ENCODE measurements at places on chromosomes 4 and X. TPM values are rescaled to one million over a fixed set of nuclear protein-coding genes. Genes with fewer than 3 reads are reported as not detected.

DNA sequence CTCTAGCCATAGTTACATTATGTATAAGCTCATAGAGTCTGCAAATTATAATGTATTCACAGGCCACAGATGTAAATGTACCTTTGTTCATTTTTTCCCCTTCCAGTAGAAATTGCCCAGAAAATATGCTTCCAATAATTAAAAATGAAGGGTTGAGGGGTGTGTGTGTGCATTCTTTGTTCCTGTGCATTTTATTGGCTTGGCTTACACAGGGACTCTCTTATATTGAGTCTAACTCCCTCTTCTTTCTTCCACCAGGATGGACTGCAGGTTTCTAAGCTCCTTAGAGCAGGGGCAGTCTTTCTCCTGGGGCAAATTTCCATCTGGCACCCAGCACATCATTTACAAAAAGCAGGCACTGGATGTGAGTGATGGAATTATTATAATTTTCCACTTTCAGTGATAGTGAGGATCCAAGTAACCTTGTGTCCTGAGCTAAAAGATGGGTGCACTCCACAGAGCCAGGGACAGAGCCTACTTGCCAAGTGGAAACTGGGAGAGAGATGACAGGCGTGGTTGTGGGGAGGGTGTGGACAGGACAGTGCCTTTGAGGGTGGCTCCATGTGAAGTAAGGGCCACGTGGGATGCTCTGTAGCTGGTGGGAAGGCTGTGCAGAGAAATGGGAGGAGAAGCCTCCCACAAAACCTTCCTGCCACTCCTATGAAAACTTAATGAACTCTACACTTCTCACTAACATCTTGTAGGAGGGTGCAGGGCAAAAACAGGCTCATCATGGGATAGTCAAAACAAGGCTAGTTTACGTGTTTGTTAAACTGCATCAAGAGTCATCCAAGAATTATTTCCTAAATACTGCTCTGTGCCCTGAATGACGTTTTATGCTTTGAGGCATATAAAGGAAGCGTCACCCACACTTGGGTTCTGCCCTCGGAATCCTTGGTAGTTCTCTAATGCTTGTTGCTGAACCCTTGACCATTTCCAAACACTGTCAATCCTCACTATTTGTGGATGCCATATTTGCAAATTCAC is 16.0 kb downstream of the IGFBP7 start:
- no peak overlapping the region for H3K27ac ChIP-seq
- no peaks in the 10 kb centered on the region for H3K36me3 ChIP-seq
- H3K27me3 ChIP-seq: no peaks in the 10 kb centered on the region
- H3K4me1 ChIP-seq: peaks cover 38% of the 10 kb centered on the region
- no peak overlapping the region for H3K4me3 ChIP-seq
- DNase-seq: no peak

DNA sequence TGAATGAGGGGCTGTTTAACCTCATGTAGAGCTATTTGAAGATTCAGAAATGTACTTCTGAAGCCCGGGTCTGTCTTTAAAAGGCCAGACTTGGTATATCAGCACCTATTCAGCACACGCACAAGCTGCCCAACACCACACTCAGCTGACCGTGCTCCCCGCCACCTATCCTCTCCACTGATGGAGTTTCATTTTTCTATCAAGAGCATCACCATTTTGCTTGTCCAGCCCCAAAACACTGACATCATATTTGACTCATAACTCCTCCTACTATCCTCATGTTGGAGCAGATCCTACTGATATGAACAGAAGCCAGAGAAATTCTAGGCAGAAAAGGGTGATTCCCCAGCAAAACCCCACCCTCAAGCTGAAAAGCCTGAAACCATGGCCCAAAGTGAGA is 100.3 kb downstream of the SORBS2 start:
- H3K27ac ChIP-seq: no peak overlapping the region
- DNase-seq: no peak
- peaks cover 14% of the 10 kb centered on the region for H3K4me1 ChIP-seq

- H3K36me3 ChIP-seq: no peaks in the 10 kb centered on the region
- no peak overlapping the region for H3K4me3 ChIP-seq
- H3K27me3 ChIP-seq: peaks cover 61% of the 10 kb centered on the region
- no peaks in the 10 kb centered on the region for H3K4me1 ChIP-seq
- H3K27ac ChIP-seq: no peak overlapping the region
Measured at GRCh38 chr4:604131-604530, 21.2 kb upstream of the PDE6B start.

GRCh38 chr4:166318810-166319525 is 445.9 kb downstream of the TLL1 start:
- no peaks in the 10 kb centered on the region for H3K27me3 ChIP-seq
- no peak overlapping the region for H3K4me3 ChIP-seq
- no peak for DNase-seq
- H3K36me3 ChIP-seq: no peaks in the 10 kb centered on the region
- no peaks in the 10 kb centered on the region for H3K4me1 ChIP-seq
- H3K27ac ChIP-seq: no peak overlapping the region

GRCh38 chr4:40856840-40857362 is 107.1 kb downstream of the NSUN7 start:
- H3K27ac ChIP-seq: no peak overlapping the region
- no peak overlapping the region for H3K4me3 ChIP-seq

DNA sequence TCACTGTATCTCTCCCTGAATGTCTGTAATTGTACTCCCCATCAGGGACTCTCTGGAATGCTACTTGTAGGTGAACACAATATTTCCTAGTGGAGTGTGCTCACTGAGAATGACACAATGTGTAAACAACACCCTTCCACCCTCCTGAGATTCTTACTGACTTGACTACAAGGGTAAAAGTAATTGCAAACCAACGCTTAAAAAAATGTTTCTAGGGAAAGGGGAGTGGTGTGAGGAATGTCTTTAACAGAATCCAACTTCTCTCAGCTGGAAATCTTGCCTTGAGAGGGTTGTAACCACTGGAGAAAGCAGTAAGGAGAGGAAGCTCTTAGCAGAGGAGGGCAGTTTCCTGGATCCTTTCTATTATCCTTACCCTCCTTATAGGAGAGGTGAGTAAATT is 5.1 kb upstream of the RAPGEF2 start:
- H3K4me1 ChIP-seq: peaks cover 9% of the 10 kb centered on the region
- H3K4me3 ChIP-seq: no peak overlapping the region
- H3K27me3 ChIP-seq: no peaks in the 10 kb centered on the region

Gene MAGEB1
- total RNA-seq: not detected

- DNase-seq: no peak
- no peak overlapping the region for H3K4me3 ChIP-seq
- H3K27me3 ChIP-seq: no peaks in the 10 kb centered on the region
- peak overlapping the region; percentile 47 for H3K27ac ChIP-seq
Measured at GRCh38 chr4:16860516-16860915, 37.9 kb downstream of the LDB2 start.

Gene FAM9B
- total RNA-seq: 0.16 TPM

- no peaks in the 10 kb centered on the region for H3K27me3 ChIP-seq
- H3K4me1 ChIP-seq: peaks cover 36% of the 10 kb centered on the region
- H3K36me3 ChIP-seq: no peaks in the 10 kb centered on the region
- H3K27ac ChIP-seq: no peak overlapping the region
Measured at GRCh38 chr4:10184041-10184440, 67.4 kb upstream of the WDR1 start.

GRCh38 chrX:108028854-108029253 is 16.0 kb upstream of the VSIG1 start:
- H3K4me3 ChIP-seq: no peak overlapping the region
- no peaks in the 10 kb centered on the region for H3K36me3 ChIP-seq
- H3K27me3 ChIP-seq: no peaks in the 10 kb centered on the region
- no peak for DNase-seq

DNA sequence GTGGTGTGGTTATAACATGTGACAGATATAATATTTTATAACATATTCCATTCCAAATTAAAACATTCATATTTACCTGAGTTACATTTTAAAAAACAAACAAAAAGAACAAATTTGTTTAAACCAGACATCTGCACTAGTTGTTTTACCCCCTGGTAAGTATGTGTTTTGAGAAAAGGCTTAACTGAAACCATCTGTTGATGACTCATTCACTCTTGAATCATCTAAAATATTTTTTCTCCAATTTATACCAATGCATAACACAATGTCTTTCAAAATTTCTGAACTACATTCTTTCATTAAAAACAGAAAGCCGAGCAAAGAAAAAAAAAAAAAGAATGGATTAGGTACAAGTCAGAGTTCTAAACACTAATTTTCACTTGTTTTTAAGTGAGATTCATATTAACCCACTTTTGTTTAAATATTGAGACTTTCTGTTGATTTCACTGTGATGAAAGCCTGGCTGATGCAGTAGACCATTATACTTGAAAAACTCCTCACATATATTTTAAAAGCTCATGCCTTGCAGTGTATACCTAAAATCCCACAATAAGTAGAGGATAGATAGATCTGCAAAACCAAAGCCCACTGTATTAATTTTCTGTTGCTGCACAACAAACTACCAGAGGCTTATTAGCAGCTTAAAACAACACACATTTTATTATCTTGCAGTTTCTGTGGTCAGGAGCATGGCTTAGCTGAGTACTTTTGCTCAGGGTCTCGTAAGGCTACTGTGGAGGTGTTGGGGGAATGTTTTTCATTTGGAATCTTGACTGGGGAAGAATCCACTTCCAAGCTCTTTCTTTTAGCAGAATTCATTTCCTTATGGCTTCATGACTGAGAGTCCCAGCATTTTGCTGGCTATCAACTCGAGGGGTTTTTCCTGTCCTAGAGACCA is 221.5 kb downstream of the PCDH18 start:
- no peaks in the 10 kb centered on the region for H3K4me1 ChIP-seq
- H3K36me3 ChIP-seq: no peaks in the 10 kb centered on the region
- no peak for DNase-seq
- no peaks in the 10 kb centered on the region for H3K27me3 ChIP-seq

DNA sequence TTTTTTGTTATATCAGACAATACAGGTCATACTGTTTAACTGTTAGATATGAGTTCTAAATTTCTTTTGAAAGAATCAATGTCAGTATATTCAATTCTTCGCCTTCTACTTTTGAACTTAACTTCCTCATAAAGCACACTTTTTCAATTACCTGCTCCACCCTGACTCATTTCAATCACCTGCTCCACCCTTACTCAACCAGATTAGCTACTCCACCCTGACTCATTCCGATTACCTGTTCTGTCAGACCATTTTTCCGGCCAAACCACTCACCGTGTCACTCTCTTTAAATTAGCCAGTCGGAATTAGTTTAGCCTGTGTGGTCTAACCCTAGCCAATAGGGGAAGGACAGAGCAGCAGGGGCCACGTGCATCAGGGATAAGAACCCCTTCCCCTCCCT is 751.8 kb upstream of the POU3F4 start:
- no peak overlapping the region for H3K4me3 ChIP-seq
- H3K27me3 ChIP-seq: no peaks in the 10 kb centered on the region
- no peaks in the 10 kb centered on the region for H3K4me1 ChIP-seq
- no peaks in the 10 kb centered on the region for H3K36me3 ChIP-seq
- H3K27ac ChIP-seq: no peak overlapping the region

DNA sequence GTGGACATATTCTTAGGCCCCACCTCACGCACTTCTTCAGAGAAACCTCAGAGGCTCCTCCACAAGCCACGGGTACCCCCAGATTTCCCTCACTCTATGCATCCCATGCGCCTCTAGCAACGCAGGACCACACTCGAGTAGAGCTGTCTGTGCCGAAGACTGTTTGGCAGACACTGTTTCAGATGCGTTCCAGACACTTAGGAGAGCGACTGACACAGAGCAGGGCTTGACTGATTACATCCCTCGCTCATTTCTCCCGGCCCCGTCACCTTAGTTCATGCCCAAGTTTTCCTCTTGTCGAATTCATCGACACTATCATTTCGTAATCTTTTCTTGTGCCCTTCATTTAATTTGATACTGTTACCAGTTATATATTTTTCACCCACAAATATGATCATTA is 15.0 kb downstream of the SORBS2 start:
- H3K4me1 ChIP-seq: no peaks in the 10 kb centered on the region
- DNase-seq: no peak

GRCh38 chr4:4694296-4694772 is 152.5 kb upstream of the STX18 start:
- H3K27ac ChIP-seq: no peak overlapping the region
- no peaks in the 10 kb centered on the region for H3K4me1 ChIP-seq
- no peak for DNase-seq

- H3K4me1 ChIP-seq: no peaks in the 10 kb centered on the region
- H3K36me3 ChIP-seq: no peaks in the 10 kb centered on the region
- H3K4me3 ChIP-seq: no peak overlapping the region
- H3K27me3 ChIP-seq: no peaks in the 10 kb centered on the region
- DNase-seq: no peak
Measured at GRCh38 chrX:10892621-10893225, 218.4 kb upstream of the HCCS start.

Gene APBB2
- 94.8 TPM for total RNA-seq

Gene XPNPEP2
- total RNA-seq: 2.9 TPM

- no peak for DNase-seq
- H3K4me1 ChIP-seq: peaks cover 6% of the 10 kb centered on the region
- no peak overlapping the region for H3K4me3 ChIP-seq
- no peak overlapping the region for H3K27ac ChIP-seq
Measured at GRCh38 chrX:112849016-112849415, 8.4 kb upstream of the AMOT start.

GRCh38 chr4:7166981-7167700 is 25.2 kb upstream of the SORCS2 start:
- no peak for DNase-seq
- no peaks in the 10 kb centered on the region for H3K36me3 ChIP-seq
- H3K27ac ChIP-seq: no peak overlapping the region
- no peaks in the 10 kb centered on the region for H3K4me1 ChIP-seq

Gene IL2
- total RNA-seq: not detected

- H3K27me3 ChIP-seq: no peaks in the 10 kb centered on the region
- H3K36me3 ChIP-seq: no peaks in the 10 kb centered on the region
- H3K27ac ChIP-seq: peak overlapping the region; percentile 90
Measured at GRCh38 chrX:119605464-119606279, 552 bp downstream of the NKRF start.

Gene STX18
- total RNA-seq: 18.6 TPM

GRCh38 chr4:182897601-182898478 is 19.3 kb downstream of the DCTD start:
- no peaks in the 10 kb centered on the region for H3K4me1 ChIP-seq
- H3K27me3 ChIP-seq: no peaks in the 10 kb centered on the region
- no peaks in the 10 kb centered on the region for H3K36me3 ChIP-seq

Gene SHOX
- total RNA-seq: not detected

GRCh38 chr4:73452953-73453700 is 17.1 kb downstream of the AFP start:
- H3K4me3 ChIP-seq: no peak overlapping the region
- DNase-seq: no peak
- H3K4me1 ChIP-seq: no peaks in the 10 kb centered on the region
- no peak overlapping the region for H3K27ac ChIP-seq

Gene AMBN
- not detected for total RNA-seq

DNA sequence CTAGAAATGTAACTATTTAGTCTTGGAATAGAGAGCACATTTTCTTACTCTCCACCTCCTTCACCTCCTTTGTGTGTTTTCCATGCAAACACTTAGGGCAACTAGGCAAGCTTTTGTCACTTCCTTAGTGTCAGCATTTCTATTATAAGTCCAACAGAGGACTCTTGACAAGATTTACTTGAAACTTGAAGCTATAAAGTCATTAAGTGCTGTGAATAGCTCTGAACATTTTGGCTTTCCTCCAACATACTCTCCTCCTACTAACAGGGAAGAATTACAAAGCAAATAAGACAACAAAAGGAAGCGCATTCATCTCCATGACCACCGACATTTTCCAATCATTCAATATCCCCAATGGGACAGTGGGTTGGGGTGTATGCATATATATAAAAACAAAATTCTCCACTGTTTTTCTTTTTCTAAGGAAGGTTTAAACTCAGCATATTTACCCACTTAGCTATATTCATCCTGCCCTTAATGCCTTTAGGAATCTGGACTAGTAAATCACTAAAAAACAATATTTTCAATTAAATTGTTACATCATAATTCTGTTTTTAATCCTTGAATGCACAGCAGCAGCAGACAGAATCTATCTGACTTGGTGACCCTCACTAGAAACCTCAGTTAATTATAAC is 264.6 kb downstream of the SNCA start:
- H3K27me3 ChIP-seq: no peaks in the 10 kb centered on the region
- DNase-seq: no peak
- no peak overlapping the region for H3K4me3 ChIP-seq

All from left lung (tissue), 14 donors.